ENCODE measurements at places on chromosomes 13 and 19. TPM values are rescaled to one million over a fixed set of nuclear protein-coding genes. Genes with fewer than 3 reads are reported as not detected.

FGF9 gene
- 20.9 TPM for total RNA-seq

LILRB4 gene
- not detected for total RNA-seq

TUBB4A gene
- total RNA-seq: 13.0 TPM

- no peak for DNase-seq
Observed at GRCh38 chr13:109844396-109844795, 58.0 kb upstream of the IRS2 start.

- DNase-seq: no peak
Observed at GRCh38 chr19:39745643-39746042, 7.8 kb upstream of the CLC start.

DNA sequence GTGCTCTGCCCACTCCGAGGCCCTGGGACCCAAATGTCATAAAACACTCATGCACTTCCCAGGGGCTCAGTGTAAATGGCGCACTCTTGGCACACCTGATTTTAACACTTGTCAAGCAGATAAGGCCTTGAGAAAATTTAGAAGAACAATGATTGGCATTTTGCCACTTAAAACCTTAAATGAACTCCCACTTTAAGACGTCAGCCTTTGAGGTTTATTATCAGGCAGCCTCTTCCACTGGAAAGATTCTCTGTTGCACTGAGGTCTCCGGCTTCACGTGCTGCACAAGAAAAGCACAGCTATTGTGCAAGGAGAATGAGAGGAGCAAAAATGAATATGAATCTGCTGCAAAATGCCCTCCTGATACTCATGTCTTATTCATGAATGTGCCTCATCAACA, 38.5 kb upstream of the ATP11A start:
- DNase-seq: no peak

- no peak for DNase-seq
Observed at GRCh38 chr13:37645181-37645740, 46.7 kb upstream of the POSTN start.

Measured in mesothelial cell of epicardium (in vitro differentiated cells).